ENCODE measurements at places on chromosomes 7 and 10.
A peak's percentile ranks its signal among the peaks of the same experiment; 100 is the strongest.

DNA sequence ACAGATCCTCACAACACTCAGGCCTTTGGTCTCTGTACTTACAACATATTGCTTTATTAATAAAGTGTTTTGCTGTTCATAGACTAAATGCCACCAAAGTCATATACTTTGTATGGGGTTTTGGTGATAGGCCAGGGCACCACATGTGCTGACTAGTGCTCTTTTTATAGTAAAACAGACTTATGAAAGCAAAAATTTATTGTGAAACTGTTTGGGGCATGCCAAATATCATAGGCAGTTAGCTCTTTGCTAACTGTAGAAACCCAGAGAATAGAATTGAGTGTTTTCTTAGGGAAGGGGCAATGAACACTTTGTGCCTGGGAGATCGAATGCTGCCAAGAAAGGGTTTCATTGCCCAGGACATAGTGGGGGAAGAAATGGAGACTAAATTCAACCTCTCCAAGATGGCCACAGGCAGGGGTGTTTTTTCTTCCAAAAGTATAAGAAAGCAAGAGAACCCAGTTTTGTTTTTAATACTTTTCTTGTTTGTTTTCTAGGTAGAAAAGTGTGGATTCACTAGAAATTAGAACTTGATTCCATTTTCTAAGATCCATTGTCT is 142.7 kb downstream of the TRIL start:
- DNase-seq, result no peak

GRCh38 chr10:9845075-9845474 is 1172.6 kb upstream of the CELF2 start:
- DNase-seq, result no peak

DNA sequence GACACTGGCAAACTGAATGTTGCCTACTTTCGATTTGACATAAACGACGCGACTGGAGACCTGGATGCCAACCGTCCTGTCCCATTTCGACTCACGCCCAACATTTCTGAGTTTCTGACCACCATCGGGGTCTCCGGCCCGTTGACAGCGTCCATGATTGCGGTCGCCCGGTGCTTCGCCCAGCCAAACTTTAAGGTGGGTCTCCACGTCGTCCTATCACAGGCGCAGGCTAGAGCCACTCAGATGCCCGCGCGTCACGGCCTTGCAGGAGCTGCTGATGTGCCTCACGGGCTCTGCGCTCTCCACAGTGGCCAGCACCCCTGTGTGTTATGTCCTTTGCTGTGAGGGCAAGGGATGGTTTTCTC is 132.6 kb downstream of the SMURF1 start:
- no peak for DNase-seq

DNA sequence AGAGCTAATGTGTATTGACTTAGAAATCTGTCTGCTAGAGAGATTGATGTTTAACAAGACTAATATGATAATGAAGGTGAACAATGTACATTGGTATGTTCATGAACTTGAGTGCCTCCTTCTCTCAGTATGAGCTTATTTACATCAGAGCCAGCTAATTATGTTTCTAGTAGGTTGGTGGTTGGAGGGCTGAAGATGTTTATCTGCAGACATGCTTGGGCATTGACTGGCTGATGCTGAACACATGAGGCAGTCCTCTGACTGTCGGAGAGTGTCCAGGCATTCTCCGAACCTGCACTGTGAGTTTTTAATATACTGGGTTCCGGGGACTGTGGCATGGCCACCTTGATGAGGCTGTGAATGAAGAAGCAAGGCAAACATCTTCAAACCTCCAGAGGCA is 47.5 kb downstream of the BMPER start:
- DNase-seq, result no peak

DNA sequence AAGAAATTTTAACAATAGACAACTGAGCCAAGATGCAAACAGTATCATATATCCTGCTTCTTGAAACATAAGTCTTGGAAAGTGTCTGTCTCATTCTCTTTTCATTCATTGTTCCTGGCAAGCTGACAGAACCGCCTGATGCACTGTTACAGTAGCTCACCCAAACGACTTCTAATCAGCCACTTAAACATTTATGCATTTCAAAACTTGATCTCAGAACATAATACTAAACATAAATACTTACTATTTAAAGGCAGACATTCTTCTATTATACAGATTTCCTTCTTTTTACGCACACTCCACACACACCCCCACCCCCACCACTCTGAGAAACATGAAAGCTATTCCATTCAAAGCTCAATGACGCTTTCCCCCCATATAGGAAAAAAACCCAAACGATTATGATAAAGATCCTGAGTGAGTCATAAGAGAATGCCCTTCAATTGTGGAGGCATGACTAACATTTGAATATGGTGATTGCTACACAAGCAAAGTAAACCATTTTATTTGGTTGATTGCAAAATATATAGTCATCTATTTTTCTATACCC is 30.5 kb downstream of the SHTN1 start:
- peak; percentile 15 for DNase-seq

DNA sequence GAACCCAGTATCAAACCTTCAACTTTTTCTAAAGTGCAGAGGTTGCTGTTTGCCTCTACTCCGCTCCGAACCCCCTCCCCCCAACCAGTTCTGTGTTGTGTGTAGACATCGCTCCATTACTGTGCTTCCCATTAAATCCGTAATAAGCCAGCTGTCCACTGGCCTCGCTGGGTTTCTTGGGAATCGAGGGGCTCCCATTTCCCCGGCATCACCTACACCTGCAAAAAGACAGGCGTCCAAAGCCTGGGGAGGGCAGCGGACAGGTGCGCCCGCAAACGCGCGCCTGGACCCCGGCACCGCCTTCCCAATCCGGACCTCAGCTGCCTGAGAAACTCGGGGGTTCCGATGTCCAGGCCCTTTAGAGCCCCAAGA is 631 bp downstream of the RTKN2 start:
- DNase-seq, result no peak

- DNase-seq, result peak; percentile 22
Measured at GRCh38 chr10:70619271-70620019, 16.9 kb upstream of the PRF1 start.

- DNase-seq, result no peak
Measured at GRCh38 chr7:71497256-71497946, 365.5 kb downstream of the GALNT17 start.

GRCh38 chr7:7554649-7555575 is 11.8 kb upstream of the MIOS start:
- DNase-seq, result no peak

DNA sequence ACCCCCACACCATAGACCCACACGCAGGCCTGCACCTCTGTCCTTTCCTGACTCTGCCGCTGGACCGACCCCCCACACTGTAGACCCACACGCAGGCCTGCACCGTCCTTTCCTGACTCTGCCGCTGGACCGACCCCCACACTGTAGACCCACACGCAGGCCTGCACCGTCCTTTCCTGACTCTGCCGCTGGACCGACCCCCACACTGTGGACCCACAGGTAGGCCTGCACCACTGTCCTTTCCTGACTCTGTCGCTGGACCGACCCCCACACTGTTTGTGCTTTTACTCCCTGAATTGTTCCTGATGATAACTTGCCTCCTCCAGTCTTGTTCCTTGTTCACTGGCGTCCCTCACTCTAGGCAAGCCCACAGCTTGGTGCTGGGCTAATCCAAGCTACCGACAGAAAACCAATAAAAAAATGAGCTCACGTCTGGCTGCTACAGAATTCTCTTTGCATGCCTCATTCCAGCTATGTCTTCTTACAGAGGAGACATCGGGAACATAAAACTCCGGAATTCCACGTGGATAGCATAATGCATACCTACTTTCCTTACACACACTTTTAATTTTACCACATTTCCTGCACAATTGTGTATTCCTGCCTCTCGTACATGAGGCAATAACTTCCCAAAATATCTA is 494.3 kb downstream of the PTPRN2 start:
- no peak for DNase-seq

DNA sequence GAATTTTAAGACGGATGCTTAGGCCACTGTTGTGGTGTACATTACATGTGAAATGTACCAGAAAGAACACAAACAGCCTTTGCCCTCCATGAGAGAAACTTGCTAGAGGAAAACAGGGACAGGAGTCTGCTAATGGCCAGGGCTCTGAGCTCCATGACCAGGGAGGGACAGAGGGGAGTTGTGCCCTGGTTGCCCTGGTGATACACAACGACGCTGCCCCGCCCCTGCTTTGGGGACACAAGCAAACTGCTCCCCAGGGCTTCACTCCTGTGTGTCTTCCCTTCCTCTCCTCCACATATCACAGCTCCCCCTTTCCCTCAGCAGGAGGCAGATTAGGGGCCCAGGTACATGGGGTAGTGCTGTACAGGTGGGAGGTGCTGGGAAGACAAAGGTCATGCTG is 36.2 kb downstream of the AMPH start:
- no peak for DNase-seq

- no peak for DNase-seq
Measured at GRCh38 chr10:103910442-103911012, 7.5 kb downstream of the STN1 start.

DNA sequence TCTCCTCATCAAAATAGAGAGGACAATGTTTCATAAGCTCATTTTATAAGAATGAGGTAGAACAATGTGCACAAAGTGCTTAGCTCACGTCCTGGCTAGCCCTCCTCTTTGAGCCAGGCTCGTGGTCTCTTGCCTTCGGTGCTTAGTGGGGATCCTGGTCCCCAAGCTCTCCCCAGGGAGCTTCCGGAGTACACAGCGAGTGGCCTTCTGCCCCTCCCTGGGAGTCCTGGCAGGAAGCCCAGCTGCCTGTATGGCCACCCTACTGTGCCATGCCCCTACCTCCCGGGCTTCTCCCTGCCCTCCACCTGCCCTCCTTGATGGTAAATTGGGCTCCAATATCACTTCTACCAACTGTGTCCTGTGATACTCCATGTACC is 868 bp downstream of the MYO1G start:
- no peak for DNase-seq

DNA sequence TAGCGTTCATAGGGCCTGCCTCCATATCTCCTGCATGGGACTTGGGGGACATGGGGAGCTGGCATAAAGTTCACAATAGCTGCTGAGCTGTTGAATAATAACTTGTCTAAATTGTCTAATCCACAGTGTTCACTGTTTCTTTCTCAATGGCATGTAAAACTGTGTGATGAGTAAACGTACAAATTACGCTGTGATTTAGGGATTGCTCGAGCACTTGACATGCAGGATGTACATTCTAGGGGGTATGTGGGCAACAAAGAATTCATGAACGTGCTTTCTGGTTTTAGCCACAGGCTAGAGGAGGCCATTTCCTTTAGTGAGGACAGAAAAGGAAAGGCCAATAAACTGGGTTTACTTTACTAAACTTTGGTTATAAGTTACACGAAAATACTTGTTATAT is 534.2 kb upstream of the ZWINT start:
- no peak for DNase-seq

DNA sequence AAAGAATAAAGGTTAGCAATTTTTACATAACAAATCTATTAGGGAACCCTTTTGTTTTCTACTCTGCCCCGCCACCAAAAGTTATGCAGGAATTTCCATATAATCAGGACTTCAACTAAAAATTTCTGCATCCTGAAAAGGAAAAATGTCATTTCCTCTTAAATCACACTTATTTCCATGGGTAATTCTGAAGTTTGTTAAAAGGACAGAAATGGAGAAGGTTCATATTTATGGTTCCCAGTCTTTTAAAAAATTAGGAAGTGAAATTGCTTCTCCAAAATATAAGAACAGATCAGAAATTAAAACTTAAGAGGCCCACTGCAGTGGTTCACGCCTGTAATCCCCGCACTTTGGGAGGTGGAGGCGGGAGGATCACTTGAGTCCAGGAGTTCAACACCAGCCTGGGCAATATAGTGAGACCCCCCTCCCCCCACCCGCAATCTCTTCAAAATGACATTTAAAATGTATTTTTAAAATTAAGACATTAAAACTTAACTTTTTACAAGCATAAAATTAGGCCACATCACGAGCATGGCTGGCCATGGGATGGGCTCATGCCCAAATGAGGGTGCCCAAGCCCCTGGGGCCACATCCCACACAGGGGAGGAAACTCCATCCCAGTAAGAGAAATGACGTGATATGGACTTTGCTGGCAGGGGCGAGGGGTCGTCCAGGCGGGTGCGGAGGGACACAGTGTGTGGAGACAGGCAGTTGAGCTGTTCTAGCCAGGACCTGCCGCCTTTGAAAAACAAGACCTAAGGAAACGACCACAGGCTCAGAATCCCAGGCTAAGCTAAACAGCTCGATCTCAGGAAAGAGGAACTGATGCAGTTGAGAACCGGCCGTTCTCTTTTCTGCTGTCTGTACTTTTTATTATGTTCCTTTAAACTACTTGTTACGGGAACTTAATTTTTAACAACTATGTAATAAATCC is 51.3 kb upstream of the NFE2L3 start:
- no peak for DNase-seq

- DNase-seq, result no peak
Measured at GRCh38 chr10:108791030-108791429, 1132.3 kb downstream of the XPNPEP1 start.

GRCh38 chr10:132094581-132095234 is 29.0 kb downstream of the JAKMIP3 start:
- no peak for DNase-seq

DNA sequence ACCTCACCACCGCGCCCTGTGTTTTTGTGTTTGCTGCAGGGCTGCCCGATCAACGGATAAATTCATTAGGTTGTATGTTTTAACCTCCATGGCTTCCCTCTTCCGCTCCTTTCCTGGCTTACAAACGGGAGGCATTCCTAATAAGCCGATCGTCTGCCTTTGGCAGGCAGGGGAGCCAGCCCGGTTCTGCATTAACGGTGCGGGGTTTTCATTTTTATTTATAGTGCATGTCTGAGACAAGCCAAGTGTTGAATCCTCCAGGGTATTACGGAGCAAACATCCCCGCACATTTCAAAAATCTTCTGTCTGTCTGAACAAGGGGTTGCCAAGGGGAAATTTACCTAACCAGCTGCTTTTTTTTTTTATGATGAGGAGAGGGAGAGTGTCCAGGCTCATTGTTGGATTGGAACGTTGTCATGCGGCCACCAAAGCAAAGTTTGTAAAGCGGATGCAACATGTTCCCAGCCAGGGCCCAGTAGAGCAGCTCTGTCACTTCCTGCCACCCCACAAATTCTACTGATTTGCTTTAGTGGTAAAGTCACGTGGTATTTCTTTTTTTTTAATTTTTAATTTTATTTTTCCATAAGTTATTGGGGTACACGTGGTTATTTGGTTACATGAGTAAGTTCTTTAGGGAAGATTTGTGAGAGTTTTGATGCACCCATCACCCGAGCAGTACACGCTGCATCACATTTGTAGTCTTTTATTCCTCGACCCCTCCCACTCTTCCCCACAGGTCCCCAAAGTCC is 92.3 kb upstream of the BAIAP2L1 start:
- no peak for DNase-seq

DNA sequence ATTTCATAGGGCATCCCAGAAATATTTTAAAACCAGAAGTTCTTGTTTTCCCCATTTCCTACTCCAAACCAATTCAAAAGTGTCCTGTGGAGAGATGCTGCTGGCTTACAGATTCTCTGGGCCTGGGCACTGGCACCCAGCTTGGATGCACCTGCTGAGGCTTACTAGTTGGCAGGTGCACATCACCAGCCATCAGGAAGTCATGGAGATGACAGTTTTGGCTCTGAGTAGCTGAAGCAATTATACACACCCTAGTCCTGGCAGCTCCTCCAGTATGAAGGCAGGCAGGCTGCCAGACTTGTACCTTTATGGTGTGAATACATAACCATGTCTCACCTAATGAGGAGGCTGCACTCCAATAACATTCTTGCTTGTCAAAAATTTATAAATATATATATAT is 276.6 kb upstream of the GHITM start:
- no peak for DNase-seq

- no peak for DNase-seq
Measured at GRCh38 chr10:62869958-62870357, 53.8 kb upstream of the EGR2 start.

- no peak for DNase-seq
Measured at GRCh38 chr10:3935933-3936359, 150.9 kb upstream of the KLF6 start.
